ENCODE measurements at places on chromosomes 3 and 15. TPM values are rescaled to one million over a fixed set of nuclear protein-coding genes. Genes with fewer than 3 reads are reported as not detected.

NAALADL2 gene
- not detected for polyA plus RNA-seq

- DNase-seq = no peak
These were observed 57.4 kb downstream of the TIGIT start for GRCh38 chr3:114351123-114351821.

ACAA1 gene
- 225 TPM for polyA plus RNA-seq

SUSD5 gene
- not detected for polyA plus RNA-seq

SLC30A4 gene
- 0.21 TPM for polyA plus RNA-seq

GRCh38 chr3:185613016-185613415 lies 26.9 kb downstream of the SENP2 start:
- DNase-seq = no peak

- no peak for DNase-seq
These were observed 50.4 kb upstream of the IGSF11 start for GRCh38 chr3:119085070-119085439.

DNA sequence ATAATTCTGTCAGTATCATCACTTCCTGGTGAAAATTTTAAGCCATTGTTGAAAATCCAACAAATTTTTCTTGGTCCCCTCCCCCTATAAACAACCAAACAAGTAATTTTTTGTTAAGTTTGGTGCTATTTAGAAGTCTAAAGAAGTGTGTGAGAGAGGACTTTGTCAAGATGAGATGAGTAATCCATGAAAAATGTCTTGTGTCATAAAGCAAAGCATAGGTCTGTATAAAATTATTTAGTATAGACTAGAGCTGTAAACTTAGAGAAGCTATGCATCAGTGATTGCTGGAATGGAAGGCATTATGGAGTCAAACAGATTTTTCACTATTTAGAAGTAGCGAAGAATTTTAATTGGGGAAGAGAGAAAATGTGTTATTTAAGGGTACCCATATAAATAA lies 31.4 kb downstream of the MAPK6 start:
- no peak for DNase-seq

DNA sequence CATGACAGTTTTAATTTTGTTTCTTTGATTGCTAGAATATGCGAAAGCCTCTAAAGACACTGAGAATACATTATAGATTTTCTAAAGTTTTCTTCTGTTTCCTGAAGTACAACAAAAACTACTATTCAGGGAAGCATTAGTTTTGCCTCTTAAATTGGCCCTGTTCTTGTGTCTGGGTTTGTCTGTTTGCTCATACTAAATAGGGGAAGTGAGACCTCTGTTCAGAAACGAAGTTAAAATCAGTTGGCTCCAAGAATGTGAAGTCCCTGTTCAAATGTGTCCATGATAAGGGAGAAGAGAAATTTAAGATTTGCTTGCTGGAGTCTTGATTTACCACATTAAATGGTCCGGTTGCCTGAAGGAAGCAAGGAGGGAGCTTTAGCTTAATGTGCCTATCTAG lies 327.3 kb upstream of the GBE1 start:
- no peak for DNase-seq

NCBP2 gene
- polyA plus RNA-seq = 42.9 TPM

- no peak for DNase-seq
These were observed 26.9 kb downstream of the PDIA5 start for GRCh38 chr3:123093696-123094095.

DNA sequence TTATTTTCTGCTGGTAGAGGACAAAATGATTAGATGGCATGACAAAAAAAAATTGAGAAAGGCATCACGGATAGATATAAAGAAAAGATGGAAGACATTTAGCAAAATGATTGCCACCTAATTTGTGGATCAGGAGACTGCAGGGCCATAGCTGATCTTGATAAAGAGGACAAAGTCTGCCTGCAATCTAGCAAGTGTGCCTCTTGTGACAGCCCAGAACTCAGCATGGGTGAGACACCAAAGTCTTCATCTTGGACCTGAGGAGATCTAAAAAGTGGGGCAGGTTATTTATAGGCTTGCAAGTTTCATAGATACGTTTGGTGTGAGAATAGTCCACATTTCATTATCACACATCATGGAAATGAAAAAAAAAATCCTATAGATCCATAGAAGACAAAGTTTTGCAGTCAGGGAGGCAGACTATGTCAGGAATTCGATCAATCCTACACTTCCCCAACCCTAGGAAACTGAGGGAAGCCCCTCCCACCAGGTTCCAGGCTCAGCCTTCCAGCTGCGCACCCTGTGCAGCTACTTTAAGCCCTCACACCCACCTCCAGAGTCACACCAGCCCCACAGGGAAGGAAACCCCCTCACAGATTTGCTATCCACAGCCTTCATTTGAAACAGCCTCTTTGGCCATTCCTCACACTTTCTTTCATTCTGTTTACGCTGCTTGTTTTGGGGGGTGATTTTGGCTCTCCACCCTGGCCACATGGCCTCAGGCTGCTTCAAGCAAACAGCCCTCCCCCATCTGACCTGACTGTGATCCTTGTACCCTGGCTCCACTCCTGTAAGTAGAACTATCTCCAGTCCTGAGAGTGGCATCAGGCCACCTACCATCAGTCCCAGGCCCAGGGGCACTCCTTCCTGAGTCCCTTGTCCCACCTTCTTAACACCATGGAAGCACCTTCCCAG lies 28.1 kb upstream of the KLHL6 start:
- DNase-seq = no peak

ROPN1 gene
- polyA plus RNA-seq = not detected

- DNase-seq = no peak
These were observed 18.9 kb upstream of the POC1A start for GRCh38 chr3:52173101-52173500.

GPR176 gene
- polyA plus RNA-seq = not detected

- DNase-seq = no peak
These were observed 6.8 kb downstream of the RBM5 start for GRCh38 chr3:50095352-50095998.

HHATL gene
- not detected for polyA plus RNA-seq

DNA sequence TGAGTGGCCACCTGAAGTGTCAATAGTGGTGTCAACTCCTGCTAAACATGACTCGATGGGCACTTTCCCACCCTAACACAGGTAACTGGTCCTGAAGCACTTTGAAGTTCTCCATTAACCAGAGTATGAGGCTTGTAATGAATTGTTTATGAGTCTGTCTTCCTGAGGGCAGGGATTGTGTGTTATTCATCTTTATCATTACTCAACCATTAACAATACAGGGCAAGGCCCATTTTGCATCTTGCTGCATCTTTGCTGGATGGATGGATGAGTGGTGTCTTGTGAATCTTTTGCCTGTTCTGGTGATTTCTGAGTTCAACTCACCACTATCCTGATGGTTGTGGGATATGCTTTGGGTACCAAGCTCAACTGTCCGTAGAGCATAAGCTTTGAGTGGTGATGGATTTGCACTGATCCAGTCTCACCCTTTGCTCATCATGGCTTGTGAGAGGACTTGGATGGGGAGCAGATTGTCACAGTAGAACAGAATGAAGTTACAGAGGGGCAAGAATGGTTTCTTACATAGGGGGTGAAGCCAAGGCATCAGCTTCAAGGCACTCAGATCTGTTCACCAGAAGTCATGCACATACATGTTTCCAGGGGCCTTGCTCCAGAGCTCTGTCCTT lies 22.3 kb upstream of the EPB42 start:
- no peak for DNase-seq

GRCh38 chr3:52092271-52092660 lies 35.9 kb upstream of the DUSP7 start:
- DNase-seq = no peak

DNA sequence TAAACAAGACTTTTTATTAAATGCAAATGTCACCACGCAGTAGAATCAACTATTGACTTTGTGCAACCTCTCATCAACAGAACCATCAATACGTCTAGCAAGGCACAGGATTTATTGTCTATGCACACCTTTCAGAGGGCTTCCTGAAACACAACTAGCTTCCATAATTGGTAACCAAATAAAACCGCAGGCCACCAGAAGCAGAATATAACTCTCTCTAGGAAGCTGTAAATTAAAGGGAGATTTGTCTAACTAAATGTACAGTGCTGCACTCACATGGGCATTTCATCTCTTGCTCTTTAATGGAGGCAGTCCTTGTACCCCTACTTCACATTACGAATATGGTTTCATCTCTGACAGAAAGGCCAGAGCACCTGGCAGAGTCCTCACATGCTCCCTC lies 93.0 kb downstream of the FHIT start:
- DNase-seq = no peak

TNIK gene
- 1.8 TPM for polyA plus RNA-seq

GRCh38 chr3:46470831-46471230 lies 6.1 kb upstream of the LTF start:
- no peak for DNase-seq

DNA sequence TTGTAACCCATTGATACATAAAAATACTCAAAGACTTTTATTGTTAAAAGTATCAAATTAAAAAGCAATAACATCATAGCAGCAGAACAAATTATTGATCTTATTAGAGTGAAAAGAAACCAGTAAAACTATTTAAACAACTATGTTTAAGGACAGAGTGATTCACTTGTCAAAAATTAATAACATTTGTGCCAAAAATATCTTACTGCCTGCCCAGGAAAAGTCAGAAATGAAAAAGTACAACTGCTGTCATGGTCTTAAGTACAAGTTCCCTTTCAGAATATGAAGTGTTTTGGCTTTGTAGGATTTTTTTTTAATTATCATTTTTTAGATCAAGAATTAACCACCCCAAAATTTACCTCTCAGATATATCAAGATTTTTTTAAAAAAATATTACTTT lies 3.4 kb downstream of the IFT57 start:
- no peak for DNase-seq

GRCh38 chr3:104411757-104412156 lies 955.0 kb upstream of the ALCAM start:
- no peak for DNase-seq

GRCh38 chr3:50275141-50275995 lies 3.5 kb upstream of the LSMEM2 start:
- no peak for DNase-seq

DNA sequence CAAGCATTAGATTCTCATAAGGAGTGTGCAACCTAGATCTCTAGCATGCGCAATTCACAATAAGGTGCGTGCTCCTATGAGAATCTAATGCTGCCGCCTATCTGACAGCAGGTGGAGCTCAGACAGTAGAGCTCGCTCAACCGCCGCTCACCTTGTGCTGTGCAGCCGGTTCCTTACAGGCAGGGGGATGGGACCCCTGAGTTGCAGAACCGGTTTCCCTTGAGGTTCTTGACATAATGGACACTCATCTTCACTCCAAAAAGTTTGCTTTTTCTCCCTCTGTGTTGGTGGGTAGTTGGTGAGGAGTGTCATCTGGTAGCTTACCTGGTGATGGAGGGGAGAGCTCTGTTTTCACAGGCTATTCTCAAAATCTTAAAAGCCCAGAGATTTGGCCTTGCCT lies 324.0 kb upstream of the TBL1XR1 start:
- no peak for DNase-seq

Measured in CD14-positive monocyte (primary cell).